ENCODE measurements at places on chromosomes 6 and 20. TPM values are rescaled to one million over a fixed set of nuclear protein-coding genes. Genes with fewer than 3 reads are reported as not detected.

GRCh38 chr20:7966176-7966575 lies 25.9 kb upstream of the HAO1 start:
- no peak for DNase-seq

DNA sequence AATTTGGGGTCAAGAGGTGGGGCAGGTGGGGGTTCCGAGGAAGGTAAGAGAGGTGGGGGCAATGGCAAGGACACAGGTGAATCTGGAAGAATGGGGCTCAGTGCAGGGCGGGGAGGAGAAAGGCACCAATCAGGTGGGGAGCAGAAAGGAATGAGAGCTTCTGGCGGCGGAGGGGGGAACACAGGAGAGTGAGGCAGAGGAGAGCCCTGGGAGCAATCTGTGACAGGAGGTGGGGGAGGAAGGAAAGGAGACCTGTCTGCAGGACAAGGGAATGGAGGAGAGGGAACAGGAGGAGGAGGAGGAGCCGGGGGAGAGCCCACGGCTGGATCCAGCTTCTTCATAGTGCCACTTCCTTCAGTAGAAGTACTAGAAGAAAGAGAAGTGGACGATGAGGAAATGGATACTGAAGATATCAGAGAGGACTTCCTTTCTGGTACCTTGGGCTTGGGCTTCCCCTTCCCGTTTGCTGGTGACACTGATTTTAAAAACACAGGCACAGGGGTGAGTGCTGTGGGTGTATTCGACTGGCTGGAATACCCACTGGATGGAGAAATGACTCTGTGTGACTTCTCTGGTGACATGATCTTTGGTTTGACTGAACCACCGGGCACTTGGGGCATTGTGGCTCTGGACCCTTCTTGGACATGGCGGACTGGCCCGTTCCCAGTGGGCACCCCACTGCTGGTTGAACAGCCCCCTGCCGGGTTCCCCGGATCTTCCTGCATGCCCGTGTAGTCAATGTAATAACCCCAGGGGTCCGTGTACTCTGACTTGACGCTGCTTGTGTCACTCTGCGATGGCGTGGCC lies 27.4 kb downstream of the HEBP2 start:
- DNase-seq = no peak

Gene CCDC170
- not detected for total RNA-seq

GRCh38 chr20:4465855-4466545 lies 255.7 kb upstream of the PRND start:
- no peak for DNase-seq

DNA sequence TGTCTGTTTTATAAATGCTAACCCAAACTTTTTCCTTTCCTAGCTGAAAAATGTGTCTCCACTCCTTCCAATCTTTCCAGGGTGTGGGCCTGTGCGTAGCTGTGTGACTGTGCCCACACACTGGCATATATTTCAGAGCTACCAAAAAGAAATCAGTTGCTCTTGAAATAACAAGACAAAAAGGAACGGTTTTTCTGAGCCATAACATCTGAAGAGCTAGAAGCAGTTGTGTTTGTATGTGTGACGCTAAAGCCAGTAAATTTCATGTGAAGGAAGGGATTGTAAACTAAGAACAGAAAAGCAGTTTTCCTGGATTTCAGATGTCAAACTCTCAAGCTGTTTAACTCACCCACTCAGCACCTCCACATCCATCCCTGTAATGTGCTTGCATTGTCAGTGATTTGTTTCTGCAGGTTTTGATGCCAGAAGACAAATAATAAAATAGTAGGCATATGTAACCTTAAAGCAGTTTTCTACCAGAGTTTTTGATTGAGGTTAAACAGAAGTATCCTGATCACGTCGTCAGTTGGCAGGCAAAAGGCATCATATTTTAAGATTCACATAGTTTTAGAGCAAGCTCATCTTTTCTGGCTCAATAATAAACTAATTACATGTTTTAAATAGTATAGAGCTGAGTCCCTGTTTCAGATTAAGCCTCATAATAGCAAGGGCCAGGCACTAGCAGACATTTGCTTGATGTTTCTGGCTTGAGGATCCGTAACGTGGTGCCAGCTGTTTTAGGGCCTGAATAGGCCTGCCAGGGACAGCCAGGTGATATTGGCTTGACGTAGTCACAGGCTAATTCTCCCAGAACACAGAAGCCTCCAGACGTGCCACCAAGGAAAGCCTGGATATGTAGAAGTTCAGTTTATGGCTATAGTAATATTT lies 90.9 kb downstream of the FOXO3 start:
- DNase-seq = no peak

Data from HT1080 (cell line).